ENCODE measurements at places on chromosomes 7 and 10.
A peak's percentile ranks its signal among the peaks of the same experiment; 100 is the strongest.

DNA sequence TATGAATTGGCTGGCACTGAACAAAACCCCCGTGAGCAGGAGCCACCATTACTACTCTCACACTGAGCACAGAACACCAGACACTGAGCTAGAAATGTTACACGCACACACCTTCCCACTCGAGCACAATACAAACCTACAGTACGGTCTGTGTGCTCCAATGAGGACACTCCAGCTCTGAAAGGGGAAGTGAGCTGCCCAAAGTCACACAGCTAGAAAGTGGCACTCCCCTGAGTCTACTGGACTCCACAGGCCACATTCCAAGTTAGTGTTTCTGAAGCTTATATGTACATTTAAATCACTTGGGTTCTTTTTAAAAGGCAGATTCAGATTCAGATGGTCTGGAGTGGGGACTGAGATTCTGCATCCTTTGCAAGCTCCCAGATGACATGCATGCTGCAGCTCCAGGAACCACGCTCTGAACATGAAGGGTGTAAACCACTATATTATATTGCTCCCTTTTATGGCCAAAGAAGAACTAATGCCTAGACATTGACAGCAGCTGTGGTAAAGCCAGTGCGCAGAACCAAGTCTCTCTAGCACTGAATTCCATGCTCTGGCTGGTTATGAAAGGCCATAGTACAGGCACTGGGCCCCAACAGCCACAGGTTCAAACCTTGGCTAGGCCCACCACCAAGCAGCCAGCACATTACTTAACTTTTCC lies 77.1 kb downstream of the FRMPD2 start:
- no peak for DNase-seq

GRCh38 chr10:6035931-6036575 lies 26.1 kb downstream of the IL2RA start:
- no peak for DNase-seq

DNA sequence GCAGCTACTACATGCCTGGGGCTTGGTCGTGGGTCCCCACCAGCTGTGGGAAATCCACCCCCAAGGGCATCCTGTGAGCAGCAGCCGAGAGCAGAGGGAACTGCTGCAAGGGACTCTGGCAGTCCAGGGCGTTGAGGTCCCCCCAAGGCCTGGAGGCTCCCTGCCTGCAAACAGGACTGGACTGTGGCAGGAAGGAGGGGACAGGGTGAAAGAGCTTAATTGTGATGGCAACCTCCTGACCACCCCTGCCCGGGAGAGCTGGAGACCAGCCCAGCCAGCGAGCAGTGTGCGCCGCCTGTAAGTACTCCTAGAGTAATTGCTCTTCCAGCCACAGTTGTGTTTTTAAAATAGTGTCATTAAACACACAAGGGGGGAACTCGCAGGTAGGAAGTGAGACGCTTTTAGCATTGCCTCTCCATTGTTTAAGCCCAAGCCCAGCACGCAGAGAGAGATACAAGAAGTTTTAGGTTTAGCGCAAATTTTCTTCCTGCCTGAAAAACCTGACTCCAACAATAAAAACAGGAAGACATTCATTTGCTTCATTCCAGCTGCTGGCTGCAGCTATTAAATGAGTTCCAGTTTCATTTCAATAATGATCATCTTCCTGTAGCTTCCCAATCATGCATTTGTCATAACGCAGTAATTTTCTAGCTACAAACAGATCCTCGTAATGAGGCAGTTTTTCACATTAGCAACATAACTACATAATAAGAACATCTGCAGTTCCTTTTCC lies 111.1 kb downstream of the EBF3 start:
- no peak for DNase-seq

DNA sequence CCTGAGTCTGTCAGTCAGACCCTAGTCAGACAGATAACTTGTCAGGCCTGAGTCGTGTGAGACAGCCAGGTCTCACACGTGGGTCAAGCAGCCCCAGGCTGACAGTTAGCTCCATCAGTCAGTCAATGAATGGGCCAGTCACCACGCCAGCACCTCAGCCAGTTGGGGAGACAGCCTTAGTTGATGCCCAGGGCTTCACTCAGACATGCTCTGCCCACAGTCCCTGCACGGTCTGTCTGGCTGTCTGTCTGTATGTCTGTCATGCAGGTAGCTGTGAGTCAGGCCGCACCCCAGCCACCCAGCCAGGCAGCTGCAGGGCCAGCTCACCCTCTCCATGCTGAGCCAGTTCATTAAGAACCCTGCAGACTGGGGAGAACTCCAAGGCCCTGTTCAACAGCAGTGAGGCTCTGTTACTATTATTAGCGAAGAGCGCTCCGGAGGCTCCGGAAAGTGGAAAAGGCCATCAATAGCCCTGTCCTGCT lies 141.1 kb upstream of the PCBD1 start:
- DNase-seq: no peak

- no peak for DNase-seq
Observed at GRCh38 chr10:15824498-15824897, 35.8 kb downstream of the MINDY3 start.

DNA sequence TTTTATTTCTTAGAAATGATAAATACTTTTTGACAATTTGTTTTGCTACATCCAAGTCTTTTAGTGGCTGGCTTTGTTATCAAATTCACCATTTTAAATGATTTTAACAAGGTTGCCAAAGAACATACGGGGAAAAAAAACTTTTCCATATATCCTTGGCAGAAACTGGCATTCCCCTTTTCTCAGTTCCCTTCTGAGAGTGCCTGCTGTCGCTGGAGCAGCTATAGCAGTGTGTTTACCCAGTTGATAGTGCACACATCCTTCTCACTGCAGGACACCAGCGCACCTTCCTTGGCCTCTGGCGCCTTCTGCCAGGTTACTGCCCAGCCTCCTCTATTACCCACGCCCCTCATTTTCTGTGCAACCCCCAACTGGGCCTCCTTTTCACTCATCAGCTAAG lies 94.1 kb downstream of the ALOX5 start:
- no peak for DNase-seq

DNA sequence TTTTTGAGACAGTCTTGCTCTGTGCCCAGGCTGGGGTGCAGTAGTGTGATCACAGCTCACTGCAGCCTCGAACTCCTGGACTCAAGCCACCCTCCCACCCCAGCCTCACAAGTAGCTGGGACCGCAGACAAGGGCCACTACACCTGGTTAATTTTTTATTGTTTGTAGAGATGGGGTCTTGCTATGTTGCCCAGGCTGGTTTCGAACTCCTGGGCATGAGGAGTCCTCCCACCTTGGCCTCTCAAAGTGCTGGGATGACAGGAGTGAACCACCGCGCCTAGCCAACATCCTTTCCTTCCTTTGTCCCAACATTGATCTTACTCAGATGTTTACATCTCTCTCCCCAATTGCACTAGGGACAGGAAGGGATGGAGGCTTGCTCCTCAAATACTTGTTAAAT lies 3.3 kb downstream of the GTF2IRD1 start:
- no peak for DNase-seq

GRCh38 chr7:90629297-90629918 lies 33.3 kb downstream of the CDK14 start:
- DNase-seq: no peak

- DNase-seq: no peak
Observed at GRCh38 chr7:25389489-25390106, 161.3 kb upstream of the NPVF start.

DNA sequence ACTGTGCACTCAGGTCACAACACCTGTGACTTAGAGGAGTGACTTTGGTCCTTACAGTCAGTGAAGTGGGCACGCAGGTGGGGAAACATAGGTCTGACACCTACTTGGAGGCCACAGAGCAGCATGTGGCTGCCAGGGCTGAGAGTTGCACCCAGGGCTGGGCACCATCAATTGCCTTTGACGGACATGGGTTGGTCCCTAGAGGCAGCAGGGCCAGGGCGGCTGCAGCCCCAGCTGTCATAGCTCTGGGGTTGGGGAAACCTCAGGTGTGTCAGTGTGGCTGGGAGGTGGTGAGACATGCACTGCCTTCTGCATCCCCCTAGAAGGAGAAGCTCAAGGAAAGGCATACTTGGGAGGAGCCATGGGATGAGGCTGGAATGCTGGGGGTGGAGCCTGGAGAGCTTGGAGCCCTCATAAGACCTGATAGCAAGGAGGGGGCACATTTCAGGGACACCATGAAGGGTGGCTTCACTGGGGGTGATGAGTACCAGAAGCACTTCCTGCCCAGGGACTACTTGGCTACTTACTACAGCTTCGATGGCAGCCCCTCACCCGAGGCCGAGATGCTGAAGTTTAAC lies at the start of gene INMT:
Gene INMT (plus strand): TSS at position 440 of the 578 bp plus-strand sequence. CDS start 16 bp downstream, at position 456.
- no peak for DNase-seq

- DNase-seq: no peak
Observed at GRCh38 chr10:120641695-120642094, 184.7 kb downstream of the PLPP4 start.

DNA sequence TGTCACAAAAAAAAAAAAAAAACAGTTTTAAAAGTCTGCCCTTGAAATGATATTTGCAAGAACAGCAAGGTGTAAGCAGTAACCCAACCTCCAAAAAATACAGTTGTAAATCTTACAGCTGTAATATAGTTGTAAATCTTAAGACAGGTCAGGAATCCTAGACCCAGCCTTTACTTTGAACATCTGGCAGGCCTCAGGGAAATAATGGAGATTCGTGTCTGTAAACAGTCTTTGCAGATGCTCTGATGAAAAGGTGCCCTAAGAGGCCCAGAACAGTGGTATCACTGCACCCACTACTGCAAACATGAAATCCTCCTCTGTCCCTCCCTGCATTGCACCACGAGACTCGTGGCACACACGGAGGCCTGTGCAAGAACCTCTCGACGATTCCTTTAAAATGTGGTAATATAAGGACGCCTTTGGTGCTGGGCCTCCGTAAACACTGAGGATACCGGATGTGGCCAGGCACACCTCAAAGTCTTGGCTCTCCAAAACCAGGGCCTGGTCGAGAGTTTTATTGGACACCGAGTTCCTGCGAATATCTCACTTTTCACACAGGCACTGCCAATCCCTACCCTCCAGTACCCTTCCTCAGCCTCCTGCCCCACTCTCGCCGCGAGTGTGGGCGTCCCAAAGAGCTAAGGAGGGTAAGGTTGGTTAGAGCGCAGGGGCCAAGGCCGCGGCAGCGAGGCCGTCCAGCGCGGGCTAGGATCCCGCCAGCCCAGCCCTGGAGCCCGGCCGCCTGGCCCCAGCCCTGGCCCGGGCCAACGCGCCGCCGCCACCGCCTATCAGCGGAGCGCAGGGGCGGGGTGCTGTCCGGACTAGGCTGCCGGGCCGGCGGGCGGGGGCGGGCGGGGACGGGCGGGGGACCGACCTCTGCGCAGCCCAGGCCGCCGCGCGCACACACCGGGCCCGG lies at the start of gene REEP3:
Gene REEP3 (plus strand): TSS at position 902 of the 916 bp plus-strand sequence. CDS start 145 bp downstream, outside the sequence.
- peak; percentile 18 for DNase-seq

DNA sequence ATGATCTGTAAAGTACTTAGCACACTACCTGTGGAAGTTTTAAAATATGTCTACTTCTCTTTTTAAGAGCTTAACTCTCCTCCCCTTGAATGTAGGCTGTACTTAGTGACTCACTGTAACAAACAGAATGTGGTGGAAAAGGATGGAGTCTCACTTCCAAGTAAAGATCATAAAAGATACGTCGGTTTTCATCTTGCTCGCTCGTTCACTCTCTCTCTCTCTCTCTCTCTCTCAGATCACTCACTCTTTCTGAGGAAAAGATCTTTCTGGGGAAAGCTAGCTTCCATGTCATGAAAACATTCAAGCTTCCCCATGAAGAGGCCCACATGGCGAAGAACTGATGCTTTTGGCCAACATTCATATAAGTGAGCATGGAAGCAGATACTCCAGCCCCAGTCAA lies 5.5 kb downstream of the CHUK start:
- no peak for DNase-seq

DNA sequence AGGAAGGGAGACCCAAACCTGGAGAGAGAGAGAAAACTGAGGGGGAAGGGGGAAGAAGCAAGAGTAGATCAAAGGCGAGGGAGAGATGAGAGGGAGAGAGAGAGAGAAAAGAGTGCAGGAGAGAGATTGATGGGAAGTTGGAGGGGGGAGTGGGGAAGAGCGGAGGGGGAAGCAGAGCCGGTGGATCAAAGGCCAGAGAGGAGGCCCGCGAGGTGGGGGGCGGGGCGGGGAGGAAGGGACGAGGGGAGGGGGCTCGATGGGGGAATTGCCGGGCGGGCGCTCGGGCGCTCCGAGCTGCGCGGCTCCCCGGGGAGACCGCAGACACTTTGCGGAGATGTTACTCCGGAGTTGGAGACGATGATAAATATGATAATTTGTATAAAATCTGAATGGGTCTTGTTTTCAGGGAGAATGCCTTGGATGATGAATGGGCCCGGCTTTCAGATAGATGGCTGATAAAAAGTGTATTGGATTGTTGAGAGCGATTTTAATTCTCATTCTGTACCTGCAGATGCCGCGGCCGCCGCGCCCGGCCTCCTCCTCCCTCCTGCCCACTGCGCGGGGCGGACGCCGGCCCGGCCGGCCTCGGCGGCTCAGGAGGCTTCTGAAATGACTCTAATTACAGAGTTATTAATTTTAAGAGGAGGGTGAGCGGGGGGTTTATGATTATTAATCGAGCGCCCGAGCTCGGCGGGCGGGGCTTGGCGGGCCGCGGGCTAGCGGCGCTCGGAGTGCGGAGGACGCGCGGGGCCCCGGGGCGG lies 21.4 kb upstream of the PAX2 start:
- DNase-seq: no peak

GRCh38 chr7:137687556-137688265 lies 159.1 kb downstream of the DGKI start:
- no peak for DNase-seq

DNA sequence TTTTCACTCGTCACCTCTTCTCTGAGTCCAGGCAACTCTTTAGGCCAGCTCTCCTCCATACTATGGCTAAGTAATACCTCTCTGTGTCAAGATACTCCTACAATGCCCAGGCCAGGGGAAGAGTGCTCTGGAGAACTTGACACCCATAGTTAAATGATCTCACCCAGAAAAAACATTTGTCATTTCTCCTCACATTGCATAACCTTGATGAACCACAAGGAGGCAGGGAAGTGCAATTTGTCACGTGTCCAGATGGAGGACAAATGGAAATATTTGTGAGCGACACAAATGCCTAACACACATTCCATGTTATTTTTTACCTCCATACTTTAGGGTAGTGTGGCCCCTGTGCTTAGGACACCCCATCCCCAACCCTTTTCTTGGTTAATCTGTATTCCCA lies 78.3 kb downstream of the HTR7 start:
- DNase-seq: no peak

- no peak for DNase-seq
Observed at GRCh38 chr10:12950583-12951128, 50.9 kb downstream of the CCDC3 start.

GRCh38 chr10:71767420-71768035 lies 5.8 kb downstream of the VSIR start:
- no peak for DNase-seq

DNA sequence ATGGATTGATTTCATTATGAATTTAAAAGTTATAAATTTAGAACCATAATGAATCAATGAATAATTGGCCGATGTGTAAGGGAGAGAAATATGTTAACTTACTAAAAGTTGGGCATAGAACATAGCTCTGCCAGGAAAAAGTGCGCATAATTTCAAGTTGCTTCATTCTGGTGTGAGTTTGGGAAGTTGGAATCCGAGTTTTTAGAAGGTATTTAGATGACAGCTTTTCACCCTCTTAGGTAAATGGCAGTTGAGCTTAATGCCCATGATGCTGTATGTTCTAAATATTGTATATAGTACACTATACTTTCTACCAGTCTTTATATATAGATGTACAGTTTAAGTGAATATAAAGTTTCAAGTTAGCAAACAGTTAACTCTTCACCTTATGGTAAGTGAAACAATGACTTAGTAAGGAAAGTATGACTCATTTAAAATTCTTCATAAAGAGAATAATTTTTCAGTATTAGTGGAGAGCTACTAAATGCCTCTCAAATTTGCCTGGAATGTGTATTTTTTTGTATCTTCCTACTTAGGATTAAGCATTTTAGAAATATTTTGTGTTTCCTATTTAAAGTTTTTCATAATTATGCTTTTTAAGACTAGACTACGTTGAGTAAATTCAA lies 1.6 kb downstream of the C1GALT1 start:
- no peak for DNase-seq

- no peak for DNase-seq
Observed at GRCh38 chr7:95473276-95473985, 12.3 kb upstream of the ASB4 start.
